ENCODE measurements at places on chromosomes 2 and 18.

- DNase-seq: no peak
These were observed 17.6 kb upstream of the POU3F3 start for GRCh38 chr2:104836265-104836664.

GRCh38 chr2:70902579-70902978 is 33.1 kb upstream of the ATP6V1B1 start:
- DNase-seq: no peak

GRCh38 chr18:75261430-75262223 is 51.0 kb downstream of the TSHZ1 start:
- no peak for DNase-seq

GRCh38 chr2:19359456-19359855 is 1.0 kb upstream of the OSR1 start:
- DNase-seq: no peak

GRCh38 chr18:6055711-6056110 is 160.4 kb upstream of the TMEM200C start:
- DNase-seq: no peak

- no peak for DNase-seq
These were observed 1530.7 kb downstream of the LRP1B start for GRCh38 chr2:140600116-140600515.

DNA sequence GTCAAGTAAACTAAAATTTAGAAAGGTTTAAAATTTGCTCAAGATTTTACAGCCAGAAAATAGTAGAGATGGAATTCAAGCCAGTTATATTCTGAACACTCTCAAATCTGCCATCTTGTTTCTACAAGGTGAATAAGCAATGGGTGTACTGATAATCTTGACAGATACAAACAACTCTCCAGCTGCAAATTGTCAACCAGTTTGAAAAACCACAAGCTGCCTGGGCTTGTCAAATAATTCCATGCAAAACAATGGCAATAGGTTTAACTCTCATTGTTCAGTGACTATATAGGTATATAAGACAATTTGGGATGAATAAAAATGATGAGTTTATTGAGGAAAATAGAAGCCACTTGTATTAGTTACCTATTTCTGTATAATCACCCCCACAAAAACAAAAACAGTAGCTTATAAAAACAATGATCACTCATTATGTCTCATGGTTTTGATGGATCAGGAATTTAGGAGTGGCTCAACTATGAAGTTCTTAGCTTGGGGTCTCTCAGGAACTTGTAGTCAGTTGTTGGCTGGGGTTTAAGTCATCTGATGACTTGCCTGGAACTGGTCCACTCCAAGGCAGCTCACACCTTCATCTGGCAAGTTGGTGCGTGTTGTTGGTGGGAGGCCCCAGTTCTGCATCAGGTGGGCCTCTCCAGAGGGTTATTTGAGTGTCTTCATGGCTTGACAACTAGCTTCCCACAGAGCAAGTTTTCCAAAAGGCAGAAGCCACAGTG is 12.6 kb upstream of the EVA1A start:
- no peak for DNase-seq

DNA sequence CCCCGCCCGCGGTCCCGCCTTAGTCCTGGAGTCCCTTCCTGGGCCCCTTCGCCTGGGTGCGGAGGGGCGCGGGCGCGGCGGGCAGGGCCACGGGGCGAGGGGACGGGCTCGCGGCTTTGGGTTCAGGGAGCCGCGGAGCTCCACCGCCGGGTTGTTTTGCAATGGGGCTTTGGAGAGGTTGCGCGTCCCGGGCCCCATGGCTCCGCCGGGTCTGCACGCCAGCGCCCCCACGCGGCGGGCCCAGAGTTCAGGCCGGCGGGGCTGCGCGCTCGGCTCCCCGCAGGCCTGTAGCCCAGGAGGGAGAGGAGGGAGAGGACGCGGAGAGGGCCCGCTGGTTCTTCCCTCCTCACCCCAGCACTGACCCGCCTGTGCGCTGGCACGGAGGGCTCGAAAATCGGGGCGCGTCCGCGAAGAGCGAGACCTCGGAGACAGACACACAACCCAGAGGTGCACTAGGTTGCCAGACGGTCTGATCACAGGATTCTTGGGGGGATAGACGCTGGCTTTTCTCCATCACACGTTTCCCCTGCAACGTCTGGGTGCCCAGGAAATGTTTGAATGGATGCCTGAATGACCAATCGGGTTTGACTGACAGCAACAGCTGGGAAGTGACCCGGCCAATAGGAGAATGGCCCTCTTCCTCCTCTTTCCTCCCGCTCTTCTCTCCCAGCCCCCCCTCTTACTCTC is 4.9 kb upstream of the SIX2 start:
- DNase-seq: no peak

DNA sequence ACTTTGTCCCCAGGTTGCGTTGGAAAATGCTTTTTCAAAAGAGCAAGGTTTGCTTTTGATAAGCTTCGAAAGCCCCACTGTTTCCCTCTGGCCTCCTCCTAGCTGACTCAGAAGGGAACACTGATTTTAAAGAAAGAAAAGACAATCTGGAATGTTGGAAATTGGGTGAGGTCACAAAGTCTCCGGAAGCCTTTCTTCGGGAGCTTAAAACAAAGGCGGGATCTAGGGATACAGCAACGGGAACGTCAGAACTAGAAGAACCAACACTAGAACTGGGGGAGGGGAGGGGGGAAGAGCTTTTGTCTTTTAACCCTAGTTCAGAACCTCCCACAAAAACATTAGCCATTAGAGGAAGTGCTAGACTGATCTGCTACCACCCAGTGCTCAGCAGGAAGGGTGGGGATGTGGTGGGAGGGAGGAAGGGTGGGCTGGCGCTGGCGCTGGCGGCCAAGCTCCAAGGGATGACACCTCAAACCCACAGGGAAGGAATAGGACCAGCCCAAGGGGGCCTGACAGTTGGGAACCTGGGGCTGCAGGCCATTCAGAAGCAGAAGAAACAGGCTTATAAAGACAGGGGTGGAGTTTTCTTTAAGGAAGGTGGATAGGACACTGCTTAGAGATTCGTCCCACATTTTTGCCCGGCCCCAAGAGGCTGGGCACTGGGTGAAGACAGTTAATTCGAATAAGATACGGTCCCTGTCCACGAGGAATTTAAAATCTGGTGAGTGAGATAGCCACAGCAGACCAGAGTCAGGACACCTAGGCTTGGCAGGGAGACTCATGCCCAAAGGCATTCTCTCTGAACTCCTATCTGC is 1.7 kb downstream of the TMSB10 start:
- DNase-seq: no peak

DNA sequence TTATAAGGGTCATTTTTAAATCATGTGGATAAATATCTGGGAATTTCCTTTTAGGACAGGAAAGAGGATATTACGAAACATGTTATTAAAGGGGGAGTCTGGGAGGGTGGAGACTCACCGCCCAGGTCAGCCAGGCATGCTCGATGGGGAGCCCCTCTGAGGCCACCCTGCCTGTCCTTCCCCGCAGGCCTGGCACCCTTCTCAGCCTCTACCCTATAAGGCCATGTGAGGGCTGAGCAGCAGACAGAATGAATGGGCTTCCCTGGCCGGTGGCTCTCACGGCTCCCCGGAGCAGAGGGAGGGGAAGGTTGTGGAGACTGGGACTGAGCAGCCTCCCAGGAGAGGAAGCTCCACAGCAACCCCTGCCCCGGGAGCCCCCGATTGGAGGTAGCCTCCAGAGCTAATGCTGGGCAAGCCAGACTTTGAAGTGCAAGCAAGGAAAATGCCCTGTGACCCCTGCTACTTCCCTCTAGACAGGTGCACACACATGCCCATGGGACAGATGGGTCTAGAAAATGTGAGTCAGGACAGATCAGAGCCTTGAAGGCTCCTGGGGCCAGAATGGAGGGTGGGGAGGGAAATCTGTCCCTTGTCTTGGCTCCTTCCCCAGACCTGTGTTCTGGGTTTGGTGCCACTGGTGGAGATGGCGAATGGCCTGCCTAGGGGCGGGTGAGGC is 13.2 kb upstream of the ARMC9 start:
- no peak for DNase-seq

DNA sequence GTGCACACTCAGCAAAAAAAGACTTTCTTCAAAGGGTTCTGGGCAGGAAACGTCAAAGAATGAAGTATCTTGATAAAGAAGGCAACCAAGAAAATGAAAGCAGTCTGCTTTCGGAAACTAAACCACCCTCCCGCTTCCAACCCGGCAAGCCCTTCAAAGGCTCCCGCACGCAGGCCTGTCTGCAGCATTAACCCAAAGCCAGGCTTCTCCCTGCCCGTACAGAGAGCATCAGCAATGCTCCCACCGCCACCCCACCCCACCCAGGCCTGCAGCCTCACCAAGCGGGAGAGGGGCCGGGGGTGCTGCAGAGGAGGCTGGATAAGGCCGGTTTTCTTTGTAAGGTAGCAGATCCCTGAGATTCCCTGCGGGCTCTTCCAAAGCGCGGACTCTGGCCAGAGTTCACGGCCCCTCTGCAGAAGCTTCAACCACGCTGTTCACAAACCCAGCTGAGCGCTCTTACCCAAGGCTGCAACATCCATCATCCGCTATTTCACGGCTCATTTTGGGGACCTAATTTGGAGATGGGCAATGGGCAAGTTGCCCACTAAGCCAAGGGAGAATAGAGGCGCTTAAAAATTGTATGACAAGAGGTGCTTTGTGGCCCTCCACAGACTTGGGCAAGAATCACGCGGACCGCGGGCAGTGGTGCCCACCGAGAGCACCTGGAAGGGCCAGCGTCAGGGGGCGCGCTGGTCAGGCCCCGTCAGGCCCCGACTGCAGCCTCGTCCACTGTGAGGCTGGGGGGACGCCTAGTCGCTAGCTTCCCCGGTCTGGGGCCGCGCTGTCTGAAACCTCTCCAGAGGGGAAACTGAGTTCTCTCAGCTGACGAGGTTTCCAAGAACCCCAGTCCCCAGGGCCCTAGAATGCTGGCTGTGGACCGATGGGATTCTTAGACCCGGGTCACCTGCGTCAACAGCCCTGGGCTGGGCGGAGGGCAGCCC is 225.4 kb upstream of the ID2 start:
- DNase-seq: no peak

- no peak for DNase-seq
These were observed 26.5 kb upstream of the PXDN start for GRCh38 chr2:1770566-1771380.

GRCh38 chr18:53819671-53820070 is 404.8 kb downstream of the MBD2 start:
- no peak for DNase-seq

GRCh38 chr2:113276761-113277425 is 1.8 kb downstream of the PAX8 start:
- DNase-seq: no peak

- no peak for DNase-seq
These were observed 208.0 kb downstream of the TWIST2 start for GRCh38 chr2:239055756-239056493.

- no peak for DNase-seq
These were observed 60.4 kb downstream of the ANO7 start for GRCh38 chr2:241248897-241249296.

- no peak for DNase-seq
These were observed 162.5 kb downstream of the CCDC102B start for GRCh38 chr18:68960355-68960754.

DNA sequence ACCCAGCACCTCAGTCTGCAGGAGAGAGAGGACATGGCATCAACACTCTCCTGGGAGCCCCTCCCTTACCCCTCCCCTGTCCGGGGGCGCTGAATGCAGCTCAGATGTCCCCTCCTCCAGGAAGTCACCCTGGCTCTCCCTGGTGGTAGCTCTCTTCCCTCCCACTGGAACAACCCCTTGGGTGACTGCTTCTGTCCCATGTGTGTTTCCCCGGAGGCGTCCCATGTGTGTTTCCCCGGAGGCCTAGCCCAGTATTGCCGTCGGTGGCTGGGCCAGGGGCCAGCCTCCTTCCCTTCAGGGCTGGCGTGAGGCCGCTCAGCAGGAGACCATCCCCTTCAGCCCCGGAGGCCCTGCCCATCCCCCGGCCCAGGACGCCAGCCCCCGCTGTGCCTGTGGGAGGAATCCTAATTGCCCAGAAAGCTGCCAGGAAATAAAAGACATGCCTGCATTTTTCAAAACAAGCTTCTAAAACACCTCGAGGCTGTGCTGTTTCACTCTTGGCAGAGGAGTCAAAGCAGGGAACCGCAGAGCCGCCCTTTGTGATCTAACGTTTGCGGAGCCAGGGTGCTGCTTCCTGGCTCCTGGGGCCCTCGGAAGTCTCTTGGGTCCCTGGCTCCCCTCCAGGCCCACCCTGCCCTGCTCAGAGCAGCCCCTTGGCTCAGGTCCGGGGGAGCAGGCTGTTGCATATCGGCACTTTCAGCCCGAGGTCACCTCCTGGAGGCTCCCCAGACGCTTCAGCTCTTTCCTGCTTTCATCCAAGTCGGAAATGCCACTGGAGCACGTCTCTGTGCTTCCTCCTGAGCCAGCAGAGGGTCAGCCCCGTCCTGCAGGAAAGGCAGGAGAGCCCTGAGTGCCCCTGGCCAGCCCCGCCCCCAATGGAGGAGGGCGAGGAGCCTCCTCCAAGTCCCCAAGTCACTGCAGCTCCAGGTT is 11.4 kb downstream of the SNED1 start:
- no peak for DNase-seq

DNA sequence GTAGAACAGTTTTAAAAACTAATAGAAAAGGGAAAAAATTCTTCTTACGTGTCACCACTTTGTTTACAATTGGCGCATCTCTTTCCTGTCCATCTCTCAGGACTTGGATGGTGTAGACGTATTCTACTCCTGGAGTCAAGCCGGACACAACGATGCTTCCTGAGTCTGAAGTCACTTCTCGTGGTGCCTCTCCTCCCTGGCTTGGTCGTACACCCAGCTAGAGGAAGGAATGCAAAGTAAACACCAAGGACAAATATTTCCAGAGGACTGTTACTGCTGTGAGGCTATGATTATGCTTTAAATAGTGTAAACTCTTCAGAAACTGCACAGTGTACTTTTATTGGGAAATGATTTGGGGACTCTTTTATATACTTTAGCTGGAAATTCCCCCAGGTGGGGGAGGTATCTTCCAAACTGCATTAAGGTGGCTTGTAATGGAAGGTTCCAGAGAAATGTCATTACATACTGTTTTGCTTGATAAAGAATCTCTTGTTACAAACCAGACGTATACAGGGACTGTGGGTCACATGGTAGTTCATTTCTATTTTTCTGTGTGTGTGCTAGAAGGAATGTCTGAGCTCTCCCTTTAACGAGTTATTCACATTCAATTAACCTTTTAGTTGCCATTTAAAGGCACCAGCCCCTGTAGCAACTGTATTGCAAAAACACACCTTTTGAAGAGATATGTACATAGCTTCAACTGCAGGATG is 38.1 kb downstream of the FN1 start:
- DNase-seq: no peak

DNA sequence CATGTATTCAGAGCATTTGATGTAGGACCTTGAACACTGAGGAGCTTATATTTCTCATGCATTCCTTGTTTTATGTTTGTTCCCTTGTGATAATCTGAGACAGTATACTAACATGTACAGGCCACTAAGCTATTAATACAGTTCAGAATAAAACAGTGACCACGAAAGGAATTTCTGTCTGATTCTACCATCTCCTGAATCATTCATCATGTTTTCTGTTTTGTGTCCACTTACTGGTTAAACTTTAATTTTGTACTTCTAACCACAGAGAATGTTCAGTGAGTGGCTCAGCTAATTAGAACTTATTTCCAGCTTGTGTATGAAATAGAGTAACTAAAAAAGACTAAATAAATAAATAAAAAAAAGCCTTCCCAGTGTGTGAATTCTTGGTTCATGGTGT is 110.4 kb downstream of the LRP1B start:
- DNase-seq: no peak

GRCh38 chr18:60445341-60445740 is 72.8 kb upstream of the MC4R start:
- no peak for DNase-seq

GRCh38 chr18:4352746-4353551 is 102.2 kb downstream of the DLGAP1 start:
- no peak for DNase-seq
